ENCODE measurements at places on chromosomes 3 and 15.

GRCh38 chr15:98796685-98797357 is 148.5 kb downstream of the IGF1R start:
- no peak for DNase-seq

DNA sequence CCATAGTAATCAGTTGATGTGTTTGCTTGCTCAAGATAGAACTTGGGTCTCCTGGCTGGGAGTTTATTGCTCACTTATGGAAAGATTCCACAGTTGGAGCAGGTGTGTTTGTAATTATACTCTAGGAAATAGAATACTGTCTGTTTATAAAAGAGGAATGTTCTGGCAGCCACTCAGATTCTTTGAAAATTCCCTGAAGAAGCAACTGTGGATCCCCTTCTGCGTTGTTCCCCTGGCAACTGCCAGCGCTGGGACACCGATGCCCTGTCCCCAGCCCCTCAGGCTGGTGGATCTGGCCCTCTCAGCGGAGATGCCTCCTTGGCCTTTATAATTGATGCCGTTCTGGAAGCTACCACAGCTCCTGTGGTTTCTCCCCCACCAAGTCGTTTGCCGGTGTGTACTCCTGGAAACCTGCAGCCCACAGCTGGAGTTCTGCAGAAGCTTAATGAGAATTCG is 225.9 kb downstream of the ITPR1 start:
- no peak for DNase-seq

GRCh38 chr15:89402518-89402805 is 67.8 kb upstream of the POLG start:
- DNase-seq = no peak

GRCh38 chr15:82952158-82953081 is at the start of gene HOMER2:
Gene HOMER2, minus strand, starts transcription at chr15:82952720. Its CDS starts 185 bp downstream, at chr15:82952535.
- DNase-seq = peak; percentile 52

- DNase-seq = no peak
Observed at GRCh38 chr3:184277366-184277765, 1.5 kb downstream of the ECE2 start.

All from NCI-H2171 treated with DMSO at 0.1 percent for 48 hours (cell line).